CD4-positive, alpha-beta T cell treated with Interleukin-1 beta for 1 hour (primary cell): ENCODE measurements at places on chromosomes 2 and 18.

DNA sequence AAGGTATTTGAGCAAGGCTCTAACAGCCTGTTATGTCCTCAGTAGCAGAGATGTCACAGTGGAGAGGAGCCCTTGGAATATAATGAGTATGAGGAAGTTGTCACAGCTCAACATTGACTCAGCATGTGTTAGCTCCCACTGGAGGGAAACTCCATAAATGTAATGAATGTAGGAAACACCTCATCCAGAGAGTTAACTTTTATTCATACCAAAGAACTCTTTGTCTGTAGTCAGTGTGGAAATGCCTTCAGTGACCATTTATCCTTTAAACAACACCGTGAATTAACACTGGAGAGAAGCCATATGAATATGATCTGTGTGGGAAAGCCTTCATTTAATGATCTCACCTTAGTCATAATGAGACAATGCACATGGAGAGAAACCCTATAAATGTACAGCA is 59.7 kb downstream of the CYP1B1 start:
- DNase-seq: no peak

GRCh38 chr2:112162956-112163355 is 24.8 kb downstream of the FBLN7 start:
- DNase-seq: no peak

GRCh38 chr2:229129738-229130371 is 141.2 kb downstream of the PID1 start:
- DNase-seq: no peak

- DNase-seq: no peak
Measured at GRCh38 chr2:216698895-216699294, 3.5 kb upstream of the IGFBP5 start.

- no peak for DNase-seq
Measured at GRCh38 chr2:202049840-202050239, 16.2 kb downstream of the FZD7 start.

GRCh38 chr2:195027947-195028346 is 629.1 kb upstream of the SLC39A10 start:
- no peak for DNase-seq

- no peak for DNase-seq
Measured at GRCh38 chr2:61645911-61646310, 107.8 kb upstream of the XPO1 start.

- DNase-seq: no peak
Measured at GRCh38 chr2:199383021-199383420, 74.7 kb downstream of the SATB2 start.
